ENCODE measurements at places on chromosomes 1 and 21. TPM values are rescaled to one million over a fixed set of nuclear protein-coding genes. Genes with fewer than 3 reads are reported as not detected.

The OR4F16 gene
- total RNA-seq = not detected

The TTC24 gene
- total RNA-seq = not detected

The S100A2 gene
- total RNA-seq = not detected

The SYPL2 gene
- total RNA-seq = 6.9 TPM

The CFHR5 gene
- total RNA-seq = not detected

The IFNLR1 gene
- total RNA-seq = 1.4 TPM

The MAB21L3 gene
- total RNA-seq = not detected

The CFAP74 gene
- total RNA-seq = not detected

The ADARB1 gene
- total RNA-seq = 76.7 TPM

The LDLRAD2 gene
- 1.4 TPM for total RNA-seq

The ATP6V1G3 gene
- not detected for total RNA-seq

The NES gene
- total RNA-seq = 7.1 TPM

The CD52 gene
- total RNA-seq = not detected

The NPHS2 gene
- total RNA-seq = not detected

The LRRC71 gene
- total RNA-seq = not detected
